ENCODE measurements at places on chromosomes 1 and 21. TPM values are rescaled to one million over a fixed set of nuclear protein-coding genes. Genes with fewer than 3 reads are reported as not detected.

The FBXO2 gene
- 5.5 TPM for polyA plus RNA-seq

The OR6N1 gene
- not detected for polyA plus RNA-seq

The PDC gene
- not detected for polyA plus RNA-seq

The SIPA1L2 gene
- polyA plus RNA-seq = 11.8 TPM

The GJB3 gene
- 2.1 TPM for polyA plus RNA-seq

The KIF2C gene
- 2.6 TPM for polyA plus RNA-seq

The TRIM67 gene
- 0.08 TPM for polyA plus RNA-seq

The PKP1 gene
- polyA plus RNA-seq = 2.5 TPM

- no peak for DNase-seq
These were observed 17.6 kb downstream of the ALDH4A1 start for GRCh38 chr1:18884727-18885126.

GRCh38 chr1:63713627-63714481 lies 60.0 kb upstream of the ROR1 start:
- no peak for DNase-seq

- no peak for DNase-seq
These were observed 35.1 kb upstream of the PWP2 start for GRCh38 chr21:44072111-44072510.

DNA sequence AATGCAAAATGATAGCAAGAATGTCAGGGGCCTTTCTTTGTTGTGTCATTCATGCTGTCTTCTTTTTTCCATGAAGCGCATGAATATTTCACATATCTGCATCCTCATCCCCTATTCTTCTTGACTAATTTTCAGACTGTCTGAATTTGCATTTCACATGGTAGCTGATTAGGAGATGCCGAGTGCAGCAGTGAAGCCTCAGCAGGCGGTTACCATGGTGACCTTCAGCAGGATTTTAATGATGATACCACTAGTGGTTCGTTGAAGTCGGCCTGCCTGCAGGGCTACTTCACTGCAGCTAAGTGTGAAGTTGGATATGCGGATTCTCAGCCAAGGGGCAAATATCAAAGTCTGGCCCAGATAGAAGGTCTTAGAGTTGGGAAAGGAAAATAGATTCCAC lies 141.8 kb downstream of the NEK7 start:
- DNase-seq = no peak

GRCh38 chr1:76862447-76862846 lies 4.8 kb upstream of the ST6GALNAC5 start:
- no peak for DNase-seq

GRCh38 chr1:223125766-223126165 lies 17.3 kb downstream of the TLR5 start:
- DNase-seq = no peak

- no peak for DNase-seq
These were observed 7.7 kb downstream of the AIM2 start for GRCh38 chr1:159068886-159069285.

- DNase-seq = no peak
These were observed 1071.9 kb upstream of the TMPRSS15 start for GRCh38 chr21:19475525-19475924.

GRCh38 chr1:24348196-24348595 lies 29.0 kb downstream of the GRHL3 start:
- DNase-seq = no peak

- no peak for DNase-seq
These were observed 38.2 kb downstream of the PRKCZ start for GRCh38 chr1:2088458-2088857.

DNA sequence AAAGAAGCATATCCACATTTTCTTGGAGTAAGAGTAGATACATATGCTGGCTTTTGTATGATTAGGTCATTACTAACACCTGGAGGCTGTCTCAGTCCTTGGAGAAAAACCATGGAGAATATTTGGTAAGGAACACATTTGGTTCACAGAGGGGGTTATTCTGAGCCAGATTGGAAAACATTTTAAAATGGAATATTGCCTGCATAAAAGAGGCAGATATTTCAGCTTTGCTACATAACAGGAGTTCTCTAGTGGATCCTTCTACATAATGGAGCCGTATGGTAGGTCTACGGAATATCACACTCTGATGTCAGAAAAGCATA lies 415.1 kb downstream of the ADGRL2 start:
- no peak for DNase-seq

DNA sequence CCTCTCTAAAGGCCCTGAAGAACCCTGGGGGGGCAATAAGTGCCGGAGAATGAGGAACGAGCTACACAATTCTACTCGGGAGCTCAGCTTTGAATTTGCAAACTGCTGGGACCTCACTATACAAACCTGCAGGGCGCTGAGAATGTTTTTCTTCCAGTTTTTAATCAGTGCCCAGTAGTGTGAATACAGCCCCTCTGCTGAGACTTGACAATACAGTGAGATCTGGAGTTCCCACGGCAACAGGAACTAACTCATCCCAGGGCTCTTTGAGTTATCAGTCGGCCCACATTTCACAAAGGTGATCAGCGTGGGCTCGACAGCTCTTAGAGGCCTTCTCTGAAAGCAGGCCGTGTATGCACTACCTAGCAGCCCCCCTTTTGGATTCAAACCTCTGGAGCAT lies 41.7 kb downstream of the TMEM53 start:
- DNase-seq = no peak

GRCh38 chr1:21680918-21681317 lies 11.8 kb upstream of the RAP1GAP start:
- no peak for DNase-seq

DNA sequence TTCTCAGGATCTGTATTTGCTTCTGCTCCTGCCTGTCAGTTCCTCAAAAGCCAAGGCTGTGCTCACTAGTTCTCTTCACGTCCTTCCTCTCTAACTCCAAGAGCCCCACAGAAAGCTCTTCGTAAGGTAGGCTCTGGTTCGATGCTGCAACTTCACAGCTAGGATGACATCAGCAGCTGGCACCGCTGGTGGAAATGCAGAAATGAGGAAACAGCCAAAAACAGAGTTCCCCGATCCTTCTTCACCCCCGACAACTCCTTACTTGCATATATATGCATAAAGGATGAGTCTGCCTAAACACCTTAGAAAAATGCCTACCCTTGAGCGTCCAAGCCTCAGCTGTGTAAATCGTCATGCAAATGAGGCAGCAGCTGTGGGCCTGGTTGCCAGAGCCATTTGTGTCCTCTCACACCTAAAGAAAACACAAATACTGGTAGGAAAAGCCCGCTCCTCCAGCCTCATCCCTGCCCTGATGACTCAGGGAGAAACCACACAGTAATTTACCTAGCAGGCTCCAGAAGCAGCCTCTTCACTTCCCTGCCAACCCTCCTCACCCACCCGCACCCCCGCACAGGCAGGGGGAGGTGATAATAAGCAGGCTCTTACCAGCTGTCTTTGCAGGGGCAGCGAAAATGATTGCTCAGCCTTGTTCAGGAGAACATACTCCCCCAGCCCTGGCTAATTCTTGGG lies 28.2 kb downstream of the BATF3 start:
- no peak for DNase-seq

DNA sequence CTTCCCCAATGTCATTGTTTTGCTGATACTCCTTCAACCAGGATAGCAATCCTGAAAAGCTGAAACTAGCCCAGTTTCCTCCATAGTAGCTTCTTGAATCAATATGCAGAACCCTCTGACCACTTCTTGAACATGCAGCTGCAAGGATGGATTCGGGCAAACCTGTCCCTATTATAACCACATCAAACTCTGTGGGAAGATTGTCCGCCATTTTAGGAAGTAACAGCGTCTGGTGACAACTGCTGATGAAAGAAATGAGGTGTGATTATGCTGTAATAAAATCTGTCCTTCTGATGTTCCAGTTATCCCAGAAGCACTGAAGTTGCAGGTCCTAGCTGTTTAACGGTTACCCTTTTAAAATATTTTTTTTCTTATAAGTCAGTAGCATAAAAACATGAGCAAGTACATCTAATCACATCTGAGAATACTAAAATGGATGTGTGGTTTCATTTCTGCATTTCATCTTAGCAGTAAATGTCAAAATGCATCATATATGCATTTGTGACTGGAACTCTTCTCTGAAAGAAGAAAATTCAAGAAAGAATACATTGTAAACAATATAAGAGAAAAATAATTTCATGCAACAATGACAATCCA lies 4.5 kb downstream of the CHML start:
- no peak for DNase-seq

DNA sequence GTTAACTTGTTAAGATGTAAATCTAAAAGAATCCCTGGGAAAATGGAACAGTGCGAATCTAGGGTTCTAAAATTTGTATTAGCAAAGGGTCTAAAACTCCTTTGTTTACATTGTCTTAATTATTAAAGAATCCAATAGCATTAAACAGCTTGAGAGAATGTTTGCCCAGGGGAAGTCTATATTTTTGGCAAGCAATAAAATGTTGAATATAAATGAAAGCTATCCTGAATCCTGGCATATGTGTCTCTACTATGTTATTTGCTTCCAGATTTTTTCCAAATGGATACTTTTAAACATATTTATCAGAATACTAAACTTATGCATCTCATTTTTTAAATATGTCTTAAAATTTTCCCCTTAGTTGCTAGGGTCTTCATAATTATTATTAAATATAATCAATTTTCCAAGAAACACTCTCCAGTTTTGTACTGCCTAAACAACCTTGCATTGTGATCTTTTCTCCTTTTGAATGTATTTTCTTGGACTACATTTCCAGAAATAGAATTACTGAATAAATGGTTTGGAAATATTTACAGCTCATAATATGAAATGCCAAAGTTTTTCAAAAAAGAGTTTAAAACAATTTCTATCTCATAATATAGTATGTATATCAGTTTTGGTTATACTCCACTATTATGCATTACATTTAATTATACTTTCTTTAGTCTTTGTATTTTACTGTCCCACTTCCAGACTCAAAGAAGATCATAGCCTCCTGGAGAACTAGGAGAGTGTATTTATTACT lies 304.8 kb downstream of the USP25 start:
- DNase-seq = no peak

DNA sequence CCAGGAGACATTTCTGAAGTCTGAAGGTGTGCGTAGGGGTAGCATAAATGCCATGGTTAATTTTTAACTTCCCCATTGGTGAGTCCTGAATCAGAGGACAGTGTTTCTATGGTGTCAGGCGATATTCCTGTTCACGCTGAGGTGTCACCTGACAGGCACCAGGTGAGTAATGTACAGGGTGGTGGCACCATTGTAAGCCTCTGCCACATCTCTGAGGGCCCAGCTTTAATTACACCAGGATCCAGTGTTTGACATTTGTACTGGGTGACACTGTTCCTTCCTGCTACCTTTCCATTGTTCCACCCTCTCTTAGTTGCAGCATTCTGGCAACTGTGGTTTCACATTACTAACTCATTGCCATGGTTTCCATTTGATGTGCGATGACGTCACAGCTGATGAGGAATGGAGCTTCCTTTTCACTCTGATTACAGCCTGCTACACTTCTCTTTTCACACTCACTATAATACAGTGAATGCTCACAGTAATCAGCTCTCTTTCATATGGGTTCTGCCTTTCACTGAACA lies 40.6 kb upstream of the MARK1 start:
- DNase-seq = peak; percentile 31

- no peak for DNase-seq
These were observed 47.7 kb upstream of the RBM15 start for GRCh38 chr1:110291241-110292030.

DNA sequence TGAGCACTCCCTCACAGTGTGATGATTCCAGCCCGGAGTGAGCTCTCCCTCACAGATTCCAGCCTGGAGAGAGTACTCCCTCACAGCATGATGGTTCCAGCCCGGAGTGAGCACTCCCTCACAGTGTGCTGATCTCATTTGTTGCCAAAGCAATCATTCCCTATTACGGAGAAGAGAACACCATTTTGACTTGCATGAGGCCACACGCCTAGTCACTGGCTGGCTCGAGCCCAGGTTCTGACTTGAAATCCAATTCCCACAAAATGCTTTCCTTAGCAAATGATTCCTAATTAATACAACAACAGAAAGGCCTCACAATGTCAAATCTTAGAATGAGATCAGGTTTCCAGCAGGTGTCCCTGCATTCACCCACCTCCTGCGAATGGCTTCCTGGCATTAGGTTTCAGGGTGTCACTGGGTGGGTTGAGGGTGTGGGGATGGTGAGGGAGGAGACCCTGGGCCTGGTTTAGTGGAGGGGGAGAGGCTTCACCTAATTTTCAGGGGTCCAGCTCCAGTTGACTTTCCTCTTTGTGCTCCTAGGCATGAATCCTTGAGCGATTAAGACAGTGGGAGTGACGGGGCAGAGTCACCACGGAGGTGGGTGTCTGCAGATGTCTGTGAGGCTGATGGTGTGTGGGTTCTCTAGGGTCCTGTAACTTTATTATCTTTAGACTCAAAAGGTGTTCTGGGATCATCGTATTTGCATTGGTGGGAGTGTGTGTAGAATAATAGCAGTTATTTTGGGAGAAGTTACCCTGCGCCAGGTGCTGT lies 158.5 kb downstream of the KCNJ6 start:
- no peak for DNase-seq

DNA sequence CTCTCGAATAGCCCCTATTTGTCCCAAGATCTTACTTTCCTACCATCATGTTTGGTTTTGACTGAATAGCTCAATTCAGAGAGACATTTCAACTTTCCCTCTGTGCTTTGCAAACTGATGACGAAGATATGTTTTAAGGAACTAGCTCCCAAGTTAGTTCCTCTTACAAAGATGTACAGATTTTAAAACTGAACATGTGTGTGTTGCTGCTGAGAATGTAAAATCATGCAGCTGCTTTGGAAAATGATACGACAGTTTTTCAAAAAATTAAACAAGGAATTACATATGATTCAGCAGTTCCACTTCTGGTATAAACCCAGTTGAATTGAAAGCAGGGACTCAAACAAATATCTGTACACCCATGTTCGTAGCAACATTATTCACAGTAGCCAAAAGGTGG lies 33.6 kb downstream of the KIF26B start:
- DNase-seq = no peak

DNA sequence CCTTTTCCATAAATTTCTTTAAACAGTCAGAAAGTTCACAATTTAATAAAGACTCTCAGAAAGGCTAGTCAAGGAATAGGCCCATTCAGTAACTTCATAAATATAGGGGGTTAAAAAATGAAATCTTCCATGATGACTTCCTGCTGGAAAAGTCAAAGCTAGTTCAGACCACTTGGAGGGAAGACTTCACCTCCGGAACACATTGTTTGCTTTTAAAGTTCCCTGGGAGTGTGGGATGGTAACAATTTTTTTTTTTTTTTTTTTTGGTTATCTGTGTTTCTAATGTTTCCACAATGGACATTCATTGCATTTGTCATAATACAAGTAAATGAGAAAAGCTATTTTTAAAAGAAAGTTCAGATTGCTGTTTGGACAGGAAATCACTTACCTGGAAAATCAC lies 18.4 kb upstream of the LAMC2 start:
- no peak for DNase-seq

GRCh38 chr1:76035053-76035452 lies 39.5 kb upstream of the ST6GALNAC3 start:
- DNase-seq = no peak

DNA sequence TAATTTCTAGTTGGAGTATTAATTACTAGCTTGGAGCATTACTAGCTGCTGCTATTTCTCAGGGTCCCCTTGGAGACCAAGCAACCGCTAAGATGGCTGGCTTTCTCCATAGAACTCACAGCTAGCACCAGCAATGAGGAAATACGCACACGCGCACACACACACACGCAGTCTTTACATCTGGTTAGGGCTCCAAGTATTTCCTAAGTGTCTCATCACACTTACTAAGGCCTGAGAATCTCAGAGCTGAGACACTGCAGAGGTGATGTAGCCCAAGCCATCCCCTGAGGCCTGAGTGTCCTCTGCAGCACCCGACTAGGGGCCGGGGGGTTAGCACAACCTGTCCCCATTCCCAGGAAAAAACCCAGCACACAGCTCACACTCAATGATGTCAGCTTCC lies 42.5 kb downstream of the ITPKB start:
- DNase-seq = no peak

Measured in urinary bladder (tissue), 4 donors.